ENCODE measurements at places on chromosomes 16 and 17.

GRCh38 chr17:50908860-50909764 lies 43.0 kb upstream of the TOB1 start:
- DNase-seq = peak; percentile 87

GRCh38 chr16:70430667-70431536 lies 8.0 kb downstream of the ST3GAL2 start:
- DNase-seq = peak; percentile 85

GRCh38 chr16:67667453-67667816 lies 821 bp downstream of the C16orf86 start:
- DNase-seq = no peak

- DNase-seq = peak; percentile 52
Measured at GRCh38 chr17:78780335-78780734, 1.7 kb downstream of the CYTH1 start.

Data from RPMI8226 (cell line).